ENCODE measurements at places on chromosomes 2 and 18.

GRCh38 chr18:48149020-48149685, 218.7 kb upstream of the SMAD2 start:
- DNase-seq = no peak

- no peak for DNase-seq
Observed at GRCh38 chr18:25495606-25496005, 143.6 kb upstream of the ZNF521 start.

DNA sequence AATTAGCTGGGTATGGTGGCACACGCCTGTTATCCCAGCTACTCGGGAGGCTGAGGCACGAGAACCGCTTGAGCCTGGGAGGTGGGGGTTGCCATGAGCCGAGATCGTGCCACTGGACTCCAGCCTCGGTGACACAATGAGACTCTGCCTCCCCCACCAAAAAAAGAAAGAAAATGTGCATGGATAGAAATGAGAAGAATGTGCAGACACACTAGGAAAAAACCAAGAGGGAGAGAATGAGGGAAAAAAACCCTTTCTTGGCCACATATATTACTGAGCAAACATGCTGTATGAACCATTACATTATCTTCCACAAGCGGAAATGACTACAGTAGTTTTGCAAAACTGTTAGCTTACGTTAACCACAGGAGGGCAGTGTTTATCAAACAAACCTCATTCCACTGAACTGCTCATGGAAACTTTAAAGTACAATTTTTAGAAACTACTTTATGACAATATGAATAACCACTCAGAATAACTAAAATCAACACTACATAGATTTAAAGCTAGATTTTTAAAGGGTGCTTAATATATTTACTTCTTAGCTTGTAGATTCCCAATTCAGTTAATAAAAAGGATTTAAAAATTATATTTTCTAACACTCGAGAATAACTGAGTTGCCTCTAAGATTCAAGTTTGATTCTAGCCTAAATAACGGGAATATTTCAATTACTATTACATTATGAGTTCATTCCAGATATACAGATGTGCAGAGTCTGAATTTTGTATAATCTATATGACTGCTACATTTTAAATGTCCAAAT, 26.4 kb downstream of the ASXL2 start:
- no peak for DNase-seq

- DNase-seq = no peak
Observed at GRCh38 chr2:218884519-218884918, 3.9 kb downstream of the WNT10A start.

DNA sequence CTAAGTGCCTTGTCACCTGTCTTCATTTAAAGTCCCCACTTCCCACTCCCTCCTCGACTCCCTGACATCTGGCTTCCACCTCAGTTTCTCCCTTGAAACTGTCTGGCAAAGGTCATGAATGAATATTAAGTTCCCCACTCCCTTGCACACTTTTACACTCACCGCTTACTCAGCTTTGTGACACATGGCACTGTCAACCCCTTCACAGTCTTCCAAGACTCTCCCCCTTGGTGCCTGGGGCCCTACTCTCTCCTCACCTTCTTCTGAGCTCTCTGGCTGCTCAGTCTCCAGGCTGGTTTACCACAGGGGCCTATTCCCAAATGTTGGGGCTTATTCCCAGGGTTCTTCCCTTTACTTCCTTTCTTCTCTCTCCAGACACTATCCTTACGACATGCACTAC, 17.9 kb upstream of the PTPN4 start:
- no peak for DNase-seq

GRCh38 chr18:11821643-11822237, 29.5 kb upstream of the CHMP1B start:
- no peak for DNase-seq

DNA sequence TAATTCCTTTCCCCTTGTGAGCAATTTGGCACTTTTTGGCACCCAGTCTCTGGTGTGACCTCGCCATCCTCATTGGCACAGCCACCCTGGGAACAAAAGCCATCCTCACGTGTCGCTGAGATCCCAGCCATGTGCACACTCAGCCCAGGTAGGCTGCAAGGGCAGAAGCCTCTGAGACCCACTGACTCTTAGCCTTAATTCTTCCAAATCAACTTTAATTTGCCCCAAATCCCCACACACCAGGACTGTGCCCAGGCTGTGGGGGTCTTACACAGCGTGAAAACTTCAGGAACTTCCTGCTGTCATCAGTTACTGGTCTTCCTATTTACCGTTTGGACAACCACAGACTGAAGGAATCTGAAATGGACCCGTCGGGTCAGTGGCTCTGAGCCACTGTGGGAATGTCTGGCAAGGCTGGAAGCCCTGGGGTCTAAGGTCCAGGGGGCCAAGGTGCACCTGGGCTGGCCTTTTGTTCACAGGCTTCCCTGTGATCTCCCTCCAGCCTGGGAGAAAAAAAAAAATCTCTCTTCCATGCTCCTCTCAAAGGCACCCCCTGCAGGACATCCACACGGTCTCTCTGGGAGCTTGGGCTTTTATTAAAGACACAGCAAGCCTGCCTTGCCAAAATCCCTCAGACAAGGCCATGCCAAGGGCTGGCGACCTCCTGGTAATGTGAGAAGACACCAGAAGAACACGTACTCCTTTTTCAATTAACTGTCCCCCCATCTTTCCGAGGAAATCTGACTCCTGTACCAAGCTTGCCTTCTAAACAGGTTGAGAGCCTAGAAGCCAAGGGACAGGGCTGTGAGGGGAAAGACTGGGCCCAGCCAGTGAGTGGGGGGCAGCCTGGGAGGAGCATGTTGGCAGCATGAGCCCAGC, 42.1 kb upstream of the LAPTM4A start:
- DNase-seq = no peak

- no peak for DNase-seq
Observed at GRCh38 chr2:120225549-120226065, 2.4 kb upstream of the TMEM185B start.

DNA sequence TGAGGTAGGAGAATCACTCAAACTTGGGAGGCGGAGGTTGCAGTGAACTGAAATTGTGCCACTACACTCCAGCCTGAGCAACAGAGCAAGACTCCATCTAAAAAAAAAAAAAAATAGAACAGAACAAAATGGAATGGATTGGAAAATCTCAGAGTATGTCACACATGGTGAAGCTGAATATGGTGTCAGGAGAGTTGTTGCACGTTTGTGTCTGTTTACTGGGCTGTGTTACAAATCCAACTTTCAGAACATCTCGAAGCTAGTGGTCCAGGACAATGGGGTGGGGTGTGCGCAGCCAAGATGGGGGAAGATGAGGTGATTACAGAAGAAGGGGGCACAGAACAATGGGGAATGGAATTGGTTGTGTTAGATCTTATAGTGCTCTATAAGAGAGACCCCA, 17.6 kb downstream of the SAG start:
- DNase-seq = no peak

DNA sequence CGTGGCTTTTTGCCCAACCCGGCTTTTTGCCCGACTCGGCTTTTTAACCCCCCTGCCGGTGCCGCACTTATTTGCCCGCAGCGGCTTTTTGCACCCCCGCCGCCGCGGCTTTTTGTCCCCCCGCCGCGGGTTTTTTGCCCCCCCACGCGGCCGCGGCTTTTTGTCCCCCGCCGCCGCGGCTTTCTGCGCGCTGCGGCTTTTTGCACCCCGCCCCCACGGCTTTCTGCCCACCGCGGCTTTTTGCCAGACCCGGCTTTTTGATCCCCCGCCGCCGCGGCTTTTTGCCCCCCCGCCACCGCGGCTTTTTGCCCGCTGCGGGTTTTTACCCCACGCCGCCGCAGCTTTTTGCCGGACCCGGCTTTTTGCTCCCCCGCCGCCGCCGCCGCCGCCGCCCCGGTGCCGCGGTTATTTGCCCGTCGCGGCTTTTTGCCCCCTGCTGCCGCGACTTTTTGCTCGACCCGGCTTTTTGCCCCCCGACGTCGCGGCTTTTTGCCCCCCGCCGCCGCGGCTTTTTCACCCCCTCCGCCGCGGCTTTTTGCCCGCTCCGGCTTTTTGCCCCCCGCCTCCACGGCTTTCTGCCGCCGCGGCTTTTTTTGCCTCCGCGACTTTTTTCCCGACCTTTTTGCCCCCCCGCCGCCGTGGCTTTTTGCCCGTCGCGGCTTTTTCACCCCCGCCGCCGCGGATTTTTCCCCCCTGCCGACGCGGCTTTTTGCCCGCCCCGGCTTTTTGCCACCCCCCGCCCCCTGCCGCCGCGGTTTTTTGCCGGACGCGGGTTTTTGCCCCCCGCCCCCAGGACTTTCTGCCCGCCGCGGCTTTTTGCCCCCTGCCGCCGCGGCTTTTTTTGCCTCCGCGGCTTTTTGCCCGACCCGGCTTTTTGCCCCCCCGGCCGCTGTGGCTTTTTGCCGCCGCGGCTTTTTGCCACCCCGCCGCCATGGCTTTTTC, 2786.5 kb downstream of the RPIA start:
- no peak for DNase-seq

GRCh38 chr2:108932736-108933332, 56.2 kb downstream of the EDAR start:
- no peak for DNase-seq

- no peak for DNase-seq
Observed at GRCh38 chr2:85748039-85748734, 5.6 kb upstream of the ATOH8 start.

GRCh38 chr2:20532634-20533437, 86.0 kb downstream of the RHOB start:
- DNase-seq = no peak

DNA sequence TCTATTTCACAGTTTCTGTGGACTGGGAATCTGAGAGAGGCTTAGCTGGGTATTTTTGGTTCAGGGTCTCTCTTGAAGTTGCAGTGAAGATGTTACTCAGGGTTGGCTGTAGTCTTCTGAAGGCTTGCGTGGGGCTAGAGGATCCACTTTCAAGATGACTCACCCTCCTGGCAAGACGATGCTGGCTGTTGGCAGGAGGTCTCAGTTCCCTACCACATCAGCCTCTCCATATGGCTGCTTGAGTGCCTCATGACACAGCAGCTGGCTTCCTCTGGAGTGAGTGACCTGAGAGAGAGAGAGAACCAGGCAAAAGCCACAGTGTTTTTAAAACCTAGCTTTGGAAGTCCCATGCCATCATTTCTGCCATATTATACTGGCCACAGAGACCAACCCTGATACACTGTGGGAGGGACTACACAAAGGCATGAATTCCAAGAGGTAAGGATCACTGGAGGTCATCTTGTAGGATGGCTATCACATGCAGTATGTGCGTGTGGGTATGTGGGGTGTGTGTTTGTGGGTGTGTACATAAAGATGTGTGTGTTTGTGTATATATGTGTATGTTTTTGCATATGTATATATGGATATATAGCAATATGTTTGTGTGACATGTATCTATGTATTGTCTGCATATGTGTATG, 25.1 kb downstream of the DNPEP start:
- DNase-seq = no peak

DNA sequence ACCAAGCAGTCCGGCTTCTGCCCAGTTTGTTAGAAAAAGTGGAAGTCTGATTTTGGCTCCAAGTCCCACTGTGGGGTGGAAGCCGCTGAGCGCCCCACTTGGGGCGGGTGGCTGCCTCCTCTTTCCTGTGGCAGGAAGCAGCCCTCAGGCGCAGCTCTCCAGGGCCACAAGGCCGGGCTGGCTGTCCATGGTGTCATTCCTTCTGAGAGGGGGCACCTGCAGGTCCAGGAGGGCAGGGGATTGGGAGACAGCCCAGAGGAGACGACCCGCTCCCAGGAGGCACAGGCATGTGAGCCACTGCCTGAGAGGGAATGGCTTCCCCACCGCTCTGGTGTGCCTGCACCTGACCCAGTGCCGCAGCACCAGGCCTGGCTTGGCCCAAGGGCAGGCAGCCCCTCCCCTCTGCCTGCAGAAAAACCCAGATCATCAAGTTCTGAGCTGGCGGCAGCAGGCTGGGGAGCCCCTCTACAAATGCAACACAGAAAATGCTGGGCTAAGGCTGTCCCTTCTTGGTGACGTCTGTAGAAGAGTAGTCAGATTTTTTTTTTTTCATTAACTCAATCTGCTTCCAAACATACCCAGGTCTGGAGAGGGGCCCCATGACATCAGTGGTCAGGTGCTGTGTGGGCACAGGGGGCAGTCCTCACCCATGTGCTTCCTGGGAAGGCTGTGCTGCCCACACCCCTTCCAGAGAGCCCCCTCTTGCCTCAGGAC, 38.4 kb downstream of the HS6ST1 start:
- DNase-seq = no peak

DNA sequence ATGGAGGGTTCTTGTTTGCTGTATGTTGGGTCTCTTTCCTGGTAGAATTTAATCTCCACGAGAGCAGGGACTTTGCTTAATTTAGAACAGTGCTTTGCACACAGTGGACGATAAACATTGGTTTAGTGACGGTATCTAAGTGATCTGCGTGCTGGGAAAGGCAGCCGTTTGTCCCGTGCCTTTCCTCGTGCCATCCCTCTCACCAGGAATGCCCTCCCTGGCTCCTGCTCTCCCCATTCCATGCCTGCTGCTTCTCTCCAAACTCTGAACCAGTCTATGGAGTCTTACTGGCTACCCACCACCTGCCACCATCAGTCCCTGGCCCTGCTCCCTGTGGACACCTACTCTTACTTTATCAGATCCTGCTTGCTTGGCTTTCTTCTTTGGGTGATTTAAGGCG, 27.3 kb upstream of the TNP1 start:
- DNase-seq = no peak

- DNase-seq = no peak
Observed at GRCh38 chr2:14524803-14525080, 107.8 kb upstream of the LRATD1 start.

DNA sequence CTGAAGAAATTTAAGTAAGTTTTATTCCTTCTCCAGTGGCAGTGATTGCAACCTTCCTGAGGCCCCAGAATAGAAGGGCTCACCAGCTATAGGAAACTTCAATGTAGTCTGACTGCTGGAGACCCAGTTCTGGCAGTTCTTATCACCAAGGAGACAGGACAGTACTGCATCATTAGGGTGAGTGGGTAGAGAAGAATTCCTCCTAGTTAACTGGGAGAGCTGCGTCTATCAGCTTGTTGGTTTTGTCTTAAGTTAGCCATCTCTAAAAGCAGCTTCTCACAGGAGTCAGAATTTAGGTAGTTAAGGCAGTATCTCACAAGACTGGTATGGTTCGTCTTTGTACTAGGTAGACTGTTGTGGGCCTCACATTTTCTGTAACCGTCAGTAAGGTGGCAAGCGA, 3.3 kb upstream of the MSTN start:
- DNase-seq = no peak

Data from caudate nucleus (tissue), 63 donors.